Peyer's patch (tissue), 4 donors: ENCODE measurements at places on chromosomes 2 and 18.

- no peak for DNase-seq
These were observed 5.4 kb downstream of the CACNB4 start for GRCh38 chr2:152093464-152093863.

- DNase-seq, result no peak
These were observed 25.6 kb downstream of the ZNF407 start for GRCh38 chr18:74623047-74623816.

- no peak for DNase-seq
These were observed 54.6 kb downstream of the ANKRD44 start for GRCh38 chr2:197256021-197256420.

- DNase-seq, result no peak
These were observed 412.1 kb downstream of the IRS1 start for GRCh38 chr2:226387499-226387942.

DNA sequence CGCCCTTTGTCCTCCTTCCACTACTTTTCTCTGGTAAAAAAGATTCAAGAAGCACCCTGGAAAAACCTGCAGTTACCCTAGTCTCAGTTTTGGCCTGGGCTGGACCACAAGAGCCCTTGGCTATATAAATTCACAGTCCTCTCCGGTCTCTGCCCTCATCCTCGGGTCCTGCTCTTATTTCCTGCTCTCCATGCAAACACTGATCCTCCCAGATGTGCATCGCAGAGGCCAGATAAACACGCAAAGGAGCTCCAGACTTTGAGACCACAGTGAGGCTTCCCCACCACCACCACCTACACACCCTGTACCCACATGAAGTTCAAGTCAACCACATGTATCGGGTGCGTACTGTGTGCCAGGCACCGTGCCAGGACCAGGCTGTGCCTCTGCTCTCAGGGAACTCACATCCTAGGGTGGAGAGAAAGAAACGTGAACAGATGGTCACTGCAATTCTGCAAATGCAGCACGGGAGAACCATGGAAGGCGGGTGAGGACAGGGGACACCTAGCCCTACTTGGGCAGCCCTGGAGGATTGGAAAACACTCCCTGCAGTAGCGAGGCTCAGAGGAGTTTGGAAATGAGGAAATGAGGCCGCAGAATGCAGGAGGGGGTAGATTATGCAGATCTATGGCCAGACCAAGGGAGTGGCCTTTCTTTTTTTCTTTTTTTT is 7.4 kb downstream of the CTDSP1 start:
- DNase-seq, result peak; percentile 89

DNA sequence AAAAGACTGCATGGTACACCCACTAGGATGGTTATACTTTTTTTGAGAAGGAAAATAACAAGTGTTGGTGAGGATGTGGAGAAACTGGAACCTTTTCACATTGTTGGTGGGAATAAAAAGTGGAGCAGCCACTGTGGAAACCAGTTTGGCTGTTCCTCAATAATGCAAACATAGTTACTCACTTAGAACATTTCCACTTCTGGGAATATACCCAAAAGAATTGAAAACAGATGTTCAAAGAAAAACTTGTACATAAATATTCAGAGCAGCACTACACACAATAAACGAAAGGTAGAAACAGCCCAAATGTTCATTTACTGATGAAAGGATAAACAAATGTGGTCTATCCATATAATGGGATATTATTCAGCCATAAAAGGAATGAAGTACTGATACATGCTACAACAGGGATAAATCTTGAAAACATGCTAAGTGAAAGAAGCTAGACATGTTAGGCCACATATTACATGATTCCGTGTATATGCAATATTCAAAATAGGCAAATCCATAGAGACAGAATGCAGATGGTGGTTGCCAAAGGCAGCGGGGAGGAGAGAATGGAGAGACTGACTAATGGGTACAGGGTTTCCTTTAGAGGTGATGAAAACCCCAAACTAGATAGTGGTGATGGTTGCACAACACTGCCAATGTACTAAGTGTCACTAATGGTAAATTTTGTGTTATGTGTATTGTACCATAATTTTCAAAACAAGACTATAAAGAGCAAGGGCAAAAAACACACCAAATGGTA is 20.9 kb upstream of the LMAN1 start:
- DNase-seq, result no peak

- DNase-seq, result no peak
These were observed 16.5 kb upstream of the SLC16A14 start for GRCh38 chr2:230085201-230085600.

- DNase-seq, result no peak
These were observed 1.1 kb upstream of the IMP4 start for GRCh38 chr2:130341562-130342019.

DNA sequence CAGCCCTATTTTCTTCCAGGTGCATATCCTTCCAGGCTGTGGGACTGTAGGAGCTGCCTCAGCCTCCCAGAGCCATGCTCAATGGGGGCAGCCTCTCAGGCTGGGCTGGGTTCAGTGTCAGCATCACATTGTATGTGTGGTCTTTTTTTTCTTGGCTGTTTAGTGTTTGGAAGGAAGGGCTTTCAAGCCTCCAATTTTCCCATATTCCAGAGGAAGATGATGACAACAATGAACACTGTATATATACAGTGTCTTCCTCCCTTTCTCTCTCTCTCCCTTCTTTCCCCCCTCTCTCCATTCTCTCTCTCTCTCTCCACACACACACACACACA is 326.4 kb downstream of the DYSF start:
- DNase-seq, result no peak

- no peak for DNase-seq
These were observed 74.2 kb upstream of the ID2 start for GRCh38 chr2:8607606-8608005.

DNA sequence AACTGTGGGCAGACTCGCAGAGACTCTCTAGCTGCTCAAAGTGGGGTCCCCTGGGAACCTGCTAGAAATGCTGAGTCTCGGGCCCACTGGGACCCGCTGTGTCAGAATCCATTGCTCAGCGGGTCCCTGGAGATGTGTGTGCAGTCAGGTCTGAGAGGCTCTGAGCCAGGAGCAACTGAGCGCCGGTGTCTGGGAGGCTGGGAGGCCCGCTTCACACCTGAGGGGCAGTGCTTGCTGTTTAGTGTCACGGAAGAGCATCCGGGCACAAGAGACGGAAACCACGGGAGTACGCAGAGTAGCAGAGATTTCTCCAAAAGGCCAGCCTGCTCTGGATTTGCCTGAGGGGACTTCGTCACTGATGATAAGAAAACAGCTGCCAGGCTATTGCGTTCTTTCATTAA is 70.1 kb downstream of the EDAR start:
- no peak for DNase-seq

GRCh38 chr2:24076849-24077534 is 866 bp upstream of the SF3B6 start:
- DNase-seq, result no peak

DNA sequence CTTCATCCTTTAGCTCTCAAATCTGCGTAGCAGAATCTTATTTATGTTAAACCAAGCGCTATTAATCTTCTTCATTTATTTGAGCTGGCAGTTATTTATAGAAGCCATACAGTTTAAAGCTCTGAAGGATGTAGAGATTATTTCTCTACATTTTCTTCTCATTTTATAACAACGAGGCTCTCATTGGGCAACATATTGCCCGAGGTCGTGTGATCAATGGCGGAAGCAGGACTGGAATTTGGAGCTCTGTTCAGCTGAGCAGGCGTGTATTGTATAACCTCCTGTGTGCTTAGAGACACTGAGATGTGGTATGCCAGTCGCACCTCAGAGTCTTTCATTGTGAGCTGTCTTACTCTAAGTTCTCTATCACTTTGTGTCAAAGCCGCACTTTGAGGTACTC is 17.5 kb upstream of the DRC1 start:
- no peak for DNase-seq

DNA sequence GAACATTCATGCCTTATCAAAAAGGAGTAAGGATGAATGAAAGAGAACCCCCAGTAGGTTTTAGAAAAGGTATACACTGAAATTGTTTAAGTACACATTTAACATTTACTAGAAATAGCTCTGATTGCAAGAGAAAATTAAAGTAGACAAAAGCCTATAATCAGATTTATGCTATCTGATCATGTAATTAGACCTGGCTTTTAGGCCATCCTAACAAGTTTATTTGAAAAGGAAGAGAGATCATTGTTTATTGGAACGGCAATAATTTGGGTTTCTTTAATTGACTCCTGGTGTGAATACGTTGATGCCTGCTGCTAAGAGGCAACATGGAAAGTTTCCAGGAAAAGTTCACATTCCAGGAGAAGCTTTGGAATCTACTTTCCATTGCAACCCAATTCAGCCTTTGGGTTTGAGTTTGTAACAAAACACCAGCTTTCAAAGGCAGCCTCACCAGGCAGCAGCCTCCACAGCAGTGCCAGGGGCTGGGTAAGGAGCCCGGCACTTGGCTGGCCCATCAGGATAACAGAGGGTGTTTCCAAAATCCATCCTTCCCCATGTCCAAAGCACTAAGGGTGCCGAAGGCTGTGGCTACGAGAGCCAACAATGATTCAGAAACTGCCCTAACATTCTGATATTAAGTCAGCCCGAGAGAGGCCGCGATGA is 18.0 kb downstream of the FZD7 start:
- no peak for DNase-seq

DNA sequence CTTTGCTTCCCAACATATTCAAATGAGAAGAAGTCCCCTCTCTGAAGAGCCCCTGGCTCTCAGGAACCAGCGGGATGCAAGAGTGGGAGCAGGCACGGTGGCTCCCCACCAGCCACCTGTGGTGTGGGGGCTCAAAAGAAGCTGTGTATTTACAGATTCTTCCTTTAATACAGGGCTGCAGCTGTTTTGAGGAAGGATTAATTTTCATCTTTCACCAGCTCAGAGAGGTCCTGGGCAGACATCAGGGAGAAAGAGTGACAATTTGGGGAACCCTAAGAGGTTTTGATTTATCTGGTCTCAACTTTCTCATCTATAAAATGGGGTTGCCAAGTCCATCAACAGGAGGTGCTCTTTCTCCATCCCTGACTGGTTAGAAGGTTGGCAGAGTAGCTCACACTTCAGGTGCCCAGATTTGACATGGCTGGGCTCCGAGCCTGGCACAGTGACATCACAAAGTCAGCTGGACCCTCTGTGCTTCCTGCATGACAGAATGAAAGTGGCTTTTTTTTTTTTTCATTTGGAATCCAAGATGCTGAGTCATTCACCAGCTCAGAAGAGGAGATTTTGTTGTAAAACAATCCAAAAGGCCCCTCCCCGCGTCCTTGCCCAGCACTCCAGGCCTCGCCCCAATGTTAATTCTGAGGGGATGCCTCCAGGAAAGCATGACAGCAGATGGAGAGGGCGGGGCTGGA is 15.5 kb upstream of the SIX2 start:
- DNase-seq, result no peak

- no peak for DNase-seq
These were observed 127.9 kb upstream of the SH3BP4 start for GRCh38 chr2:234823877-234824376.

GRCh38 chr2:11056614-11057013 is 98.7 kb upstream of the SLC66A3 start:
- no peak for DNase-seq

DNA sequence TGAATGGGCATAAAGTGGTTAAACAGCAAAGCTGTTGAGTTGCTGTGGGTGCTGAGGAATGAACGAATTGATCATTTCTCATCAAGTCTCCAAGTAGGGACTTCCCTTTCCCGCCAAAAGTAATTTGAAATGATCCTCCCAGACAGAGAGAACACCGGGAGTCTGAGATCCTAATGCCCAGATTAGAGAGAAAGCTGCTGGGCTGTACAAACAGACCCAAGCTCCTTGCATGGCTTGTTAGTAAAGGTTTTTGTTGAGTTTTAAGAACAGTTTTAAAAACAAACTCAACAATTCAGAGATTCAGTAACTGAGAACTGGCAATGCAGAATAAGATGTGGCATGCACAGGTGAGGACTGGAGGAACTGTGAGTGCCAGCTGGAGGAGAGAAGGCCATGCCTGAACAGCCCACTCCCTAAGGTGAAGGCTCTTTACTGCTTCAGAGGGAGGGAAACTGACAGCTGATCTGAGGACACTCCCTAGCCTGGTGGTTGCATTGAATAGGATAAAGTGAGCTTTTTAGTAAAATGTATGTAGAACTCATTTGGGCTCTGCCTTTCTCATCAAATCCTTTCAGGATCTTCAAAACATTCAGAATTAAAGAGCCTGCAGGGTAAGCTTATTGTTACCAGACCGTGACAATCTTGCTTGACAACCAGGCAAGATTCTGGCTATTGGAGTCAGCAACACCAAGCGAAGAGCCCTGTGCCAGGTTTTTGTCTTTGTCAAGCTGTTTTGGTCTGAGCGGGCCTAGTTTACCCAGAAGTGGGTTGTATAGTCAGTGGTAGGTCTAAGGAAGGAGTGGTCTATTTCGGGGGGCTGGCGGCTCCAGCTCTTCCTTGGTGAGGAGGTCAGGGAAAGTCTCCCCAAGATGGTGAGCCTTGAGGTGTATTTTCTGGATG is 63.2 kb upstream of the IGFBP5 start:
- no peak for DNase-seq

- DNase-seq, result no peak
These were observed 184.7 kb upstream of the DLGAP1 start for GRCh38 chr18:4639628-4640310.

- DNase-seq, result no peak
These were observed 7.7 kb downstream of the ASB18 start for GRCh38 chr2:236256366-236256985.

GRCh38 chr2:19786408-19787058 is 115.2 kb downstream of the TTC32 start:
- no peak for DNase-seq

GRCh38 chr2:208407667-208408066 is 1.1 kb downstream of the PTH2R start:
- DNase-seq, result no peak

GRCh38 chr2:197908990-197909776 is 104.8 kb downstream of the PLCL1 start:
- no peak for DNase-seq

DNA sequence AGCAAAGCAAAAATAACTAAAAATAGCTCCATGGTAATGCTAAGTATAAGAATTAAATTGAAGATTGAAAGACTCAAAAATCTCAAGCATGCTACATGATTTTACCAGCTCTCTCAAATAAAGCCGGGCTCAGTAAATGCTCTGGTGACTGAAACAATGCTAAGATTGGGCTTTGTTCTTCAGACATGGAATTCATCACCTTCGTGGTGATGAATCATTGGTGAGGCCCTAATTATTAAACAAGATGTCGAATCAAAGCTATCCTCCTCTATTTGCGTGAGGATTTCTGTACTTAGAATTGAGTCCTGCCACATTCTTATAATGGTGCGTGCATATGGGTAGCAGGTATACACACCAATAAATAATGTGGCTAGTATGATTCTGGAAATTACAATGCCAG is 58.8 kb upstream of the LRRTM1 start:
- no peak for DNase-seq

- no peak for DNase-seq
These were observed 84.8 kb upstream of the ITGA6 start for GRCh38 chr2:172342611-172343010.

DNA sequence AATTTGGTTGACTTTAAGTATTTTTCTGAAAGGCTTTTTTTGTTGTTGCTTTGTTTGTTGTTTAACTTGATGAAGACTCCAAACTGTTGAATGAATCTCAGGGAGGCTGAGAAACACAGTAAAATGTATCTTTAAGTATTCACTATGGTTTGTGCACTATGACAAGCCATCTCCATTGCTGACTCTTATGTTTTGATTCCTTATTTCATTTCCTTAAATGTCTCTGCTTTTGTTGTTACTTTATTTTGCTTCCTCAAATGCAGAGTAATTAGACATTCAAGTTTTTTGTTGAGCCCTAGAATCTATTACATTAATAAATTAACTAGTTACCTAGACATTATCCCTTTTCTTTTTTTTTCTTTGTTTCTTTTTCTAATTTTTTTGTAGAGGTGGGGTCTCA is 46.3 kb upstream of the SLC39A10 start:
- no peak for DNase-seq
